Effector memory CD8-positive, alpha-beta T cell (primary cell): ENCODE measurements at places on chromosomes 11 and 22.

DNA sequence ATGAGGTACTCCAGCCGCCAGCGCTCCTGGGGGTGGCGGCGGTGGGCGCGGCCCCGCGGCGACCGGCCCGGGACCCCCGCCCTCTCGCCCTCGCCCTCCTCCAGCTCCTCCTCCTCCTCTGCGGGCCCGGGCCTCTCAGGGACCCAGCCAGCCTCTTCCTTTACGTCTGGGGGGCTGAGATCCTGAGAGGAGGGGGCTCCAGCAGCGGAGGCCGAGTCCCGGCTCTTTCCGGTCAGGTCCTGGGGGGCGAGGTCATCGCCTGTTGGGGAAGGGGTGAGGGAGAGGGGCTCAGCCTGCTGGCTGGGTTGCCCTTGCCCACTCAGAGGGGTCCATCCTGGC, 4.3 kb downstream of the ZFTA start:
- DNase-seq: no peak

DNA sequence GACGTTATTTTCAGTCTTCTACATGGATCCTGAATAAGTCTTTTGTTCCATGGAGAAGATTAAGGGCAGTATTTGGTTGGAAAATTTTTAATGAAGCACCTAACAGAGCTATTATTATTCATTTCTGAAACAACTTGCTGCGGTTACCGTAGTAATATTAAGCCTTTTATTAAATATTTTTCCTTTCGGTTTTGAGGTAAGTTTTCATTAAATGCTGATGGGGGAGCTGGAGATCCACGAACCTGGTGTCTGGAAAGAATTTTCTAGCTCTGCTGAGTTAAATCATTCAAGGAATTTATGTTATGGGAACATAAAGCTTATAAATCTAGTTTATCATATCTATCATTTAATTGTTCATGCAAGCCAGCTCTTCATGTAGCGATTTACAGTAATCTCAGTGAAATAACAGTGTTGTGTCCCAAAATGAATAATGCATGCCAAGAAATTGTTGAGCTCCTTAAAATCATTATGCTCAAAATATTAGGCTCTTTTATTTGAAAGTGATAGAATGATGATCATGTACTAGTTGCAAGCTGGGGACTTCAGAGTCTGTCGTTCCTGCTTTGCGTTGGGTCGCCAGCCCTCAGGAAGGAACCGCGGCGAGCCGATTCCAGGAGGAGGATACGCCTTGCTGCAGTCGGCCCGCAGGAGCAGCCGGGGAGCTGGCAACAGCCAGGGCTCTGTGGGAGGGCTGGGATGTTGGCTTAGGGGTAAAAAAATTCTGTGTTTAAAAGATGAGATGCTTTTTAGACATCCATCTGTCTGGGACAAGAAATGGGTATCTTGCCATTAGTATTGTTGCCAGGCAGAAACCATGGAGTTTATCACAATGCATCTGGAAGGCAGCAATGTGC, 83.1 kb downstream of the TBC1D22A start:
- no peak for DNase-seq

- DNase-seq: no peak
Observed at GRCh38 chr22:47805394-47805935, 1043.0 kb downstream of the TBC1D22A start.

- no peak for DNase-seq
Observed at GRCh38 chr11:77677138-77677537, 39.5 kb upstream of the CLNS1A start.

GRCh38 chr11:128694618-128695481, 978 bp downstream of the FLI1 start:
- DNase-seq: no peak

DNA sequence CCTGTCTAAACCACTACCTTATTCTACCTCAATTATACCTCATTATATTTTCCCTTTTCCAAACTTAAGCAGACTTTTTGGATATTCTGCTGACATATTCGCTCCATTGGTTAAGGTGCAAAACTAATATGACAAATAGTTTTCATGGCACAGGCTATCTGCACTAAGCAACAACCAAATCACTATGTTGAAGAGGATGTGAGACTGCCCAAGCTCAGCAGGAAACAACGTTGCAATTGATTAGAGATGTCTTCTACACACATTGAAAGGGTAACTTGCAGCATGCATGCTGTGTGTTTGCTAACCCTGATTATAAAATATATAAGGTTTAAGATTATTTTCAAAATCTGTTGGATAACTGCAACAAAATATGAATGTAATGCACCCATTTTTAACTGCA, 61.6 kb downstream of the STK33 start:
- DNase-seq: no peak

DNA sequence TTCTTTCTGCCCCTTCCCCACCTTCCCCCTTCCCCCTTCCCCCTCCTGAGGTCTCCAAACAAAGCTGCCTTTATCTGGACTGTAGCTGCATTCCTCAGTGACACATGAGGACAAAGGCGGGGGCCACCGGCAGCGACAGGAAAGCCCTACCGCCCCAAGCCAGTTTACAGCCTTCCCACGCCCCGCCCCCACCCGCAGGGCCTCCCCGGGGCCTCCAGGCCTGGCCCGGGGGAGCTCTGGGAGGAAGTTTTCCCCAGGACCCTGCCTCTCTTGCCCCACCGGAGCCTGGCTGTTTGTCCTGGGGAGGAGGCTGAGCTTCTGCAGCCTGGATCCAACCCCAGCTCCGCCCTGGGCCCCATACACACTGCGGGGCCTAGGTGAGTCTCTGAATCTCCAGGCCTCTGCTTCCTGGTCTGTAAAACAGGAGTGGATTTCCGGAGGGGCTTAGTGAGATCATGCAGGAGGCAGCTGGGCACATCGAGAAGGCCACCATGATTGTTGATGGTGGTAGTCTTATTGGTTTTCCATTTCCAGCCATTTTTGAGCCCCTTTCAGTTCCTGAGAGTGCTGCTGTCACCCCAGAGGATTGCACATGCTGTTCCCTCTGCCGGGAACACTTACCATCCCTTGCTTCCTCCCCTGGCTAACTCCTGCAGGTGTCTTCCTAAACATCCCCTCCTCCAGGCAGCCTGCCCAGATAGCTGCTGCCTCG, 130.7 kb downstream of the MN1 start:
- DNase-seq: no peak

DNA sequence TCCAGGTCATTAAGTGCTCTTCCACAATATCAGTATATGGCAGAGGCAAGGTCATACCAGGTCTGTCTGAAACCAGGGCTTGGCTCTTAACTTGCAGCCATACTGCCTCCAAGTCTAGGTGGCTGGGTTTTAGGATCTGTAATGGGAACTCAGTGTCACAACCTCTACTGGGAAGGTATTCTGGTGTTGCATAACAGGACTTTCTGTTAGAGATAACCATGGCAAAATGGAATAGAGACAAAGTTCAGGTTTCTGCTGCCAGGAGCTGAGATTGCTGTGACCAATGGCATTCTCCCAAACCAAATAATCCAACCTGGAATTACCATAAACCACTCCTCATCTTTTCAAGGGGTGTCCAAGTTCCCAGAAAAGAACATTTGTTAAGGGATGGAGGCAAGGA, 6.8 kb upstream of the SAA1 start:
- no peak for DNase-seq

- no peak for DNase-seq
Observed at GRCh38 chr11:3949125-3949524, 93.7 kb downstream of the STIM1 start.

GRCh38 chr11:110430267-110431050, 711 bp downstream of the FDX1 start:
- no peak for DNase-seq

- DNase-seq: no peak
Observed at GRCh38 chr11:84322211-84322610, 1036.0 kb upstream of the CCDC90B start.

DNA sequence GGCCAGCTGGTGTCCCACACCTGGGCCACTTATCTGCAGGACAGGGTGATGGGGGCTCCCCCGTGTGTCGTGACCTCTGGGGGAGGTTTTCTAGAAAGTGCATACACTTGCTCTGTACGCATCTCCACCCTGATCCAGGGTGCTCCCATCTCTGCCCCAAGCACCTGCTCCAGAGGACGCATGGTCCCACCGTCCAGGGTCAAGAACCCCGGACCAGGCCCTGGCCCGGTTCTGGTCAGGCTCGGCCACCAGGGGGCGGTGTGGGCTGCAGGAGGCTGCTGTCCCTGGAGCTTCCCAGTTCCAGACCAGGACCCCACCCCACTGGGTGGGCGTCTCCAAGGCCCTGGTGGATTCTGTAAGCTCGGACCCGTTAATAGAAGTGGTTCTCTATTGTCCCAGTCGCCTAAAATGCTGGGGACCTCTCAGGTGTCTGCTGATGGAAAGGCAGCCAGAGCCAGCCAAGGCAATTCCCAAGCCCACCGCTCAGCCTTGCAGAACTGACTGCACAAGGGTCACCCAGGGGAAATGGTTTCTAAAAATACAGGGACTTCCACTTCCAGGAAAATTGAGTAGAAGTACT, 34.7 kb upstream of the SEPTIN5 start:
- DNase-seq: peak; percentile 28

GRCh38 chr11:131811383-131811782, 441.0 kb downstream of the NTM start:
- DNase-seq: no peak

DNA sequence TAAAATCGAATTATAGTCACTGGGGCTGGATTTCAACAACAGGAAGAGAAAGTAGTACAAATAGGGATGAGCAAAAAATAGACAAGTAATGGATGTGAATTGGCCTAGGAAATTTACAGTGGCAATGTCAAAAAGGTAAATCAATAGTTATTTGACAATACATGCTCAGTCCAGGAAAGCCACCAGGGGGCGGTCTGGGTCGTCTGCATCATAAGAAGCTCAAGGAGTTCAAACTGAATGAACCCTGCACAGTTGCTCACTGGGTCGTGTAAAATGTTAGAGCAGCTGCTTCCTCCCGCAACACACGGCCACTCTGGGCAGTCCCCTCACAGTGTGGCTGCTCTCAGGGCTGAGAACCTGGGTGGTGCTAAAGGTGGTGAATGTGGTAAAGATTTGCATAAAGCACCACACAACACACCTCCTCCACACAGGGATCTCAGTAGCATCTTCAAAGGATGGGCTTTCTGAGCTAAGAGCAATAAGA, 85.9 kb downstream of the ZNF280B start:
- DNase-seq: peak; percentile 63

GRCh38 chr11:101435408-101435973, 148.3 kb downstream of the TRPC6 start:
- no peak for DNase-seq

DNA sequence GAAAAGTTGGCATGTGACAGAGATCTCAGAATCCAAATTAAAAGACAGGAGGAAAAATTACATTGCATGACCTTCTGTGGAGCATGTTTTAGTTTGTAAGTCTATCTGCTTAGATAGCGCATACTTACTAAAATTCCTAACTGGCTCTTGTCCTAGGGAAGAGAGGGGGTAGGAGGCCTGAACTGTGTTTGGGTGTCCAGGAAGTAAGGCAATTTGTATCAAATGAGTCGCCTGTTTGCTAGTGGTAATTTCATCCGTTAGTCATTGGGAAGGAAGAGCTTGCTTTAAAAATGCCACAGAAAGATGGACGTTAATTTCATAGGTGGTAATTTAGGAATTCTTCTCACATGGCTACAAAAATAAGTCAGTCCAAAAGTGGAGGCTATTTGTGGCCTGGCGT, 18.5 kb downstream of the GRK3 start:
- DNase-seq: no peak

DNA sequence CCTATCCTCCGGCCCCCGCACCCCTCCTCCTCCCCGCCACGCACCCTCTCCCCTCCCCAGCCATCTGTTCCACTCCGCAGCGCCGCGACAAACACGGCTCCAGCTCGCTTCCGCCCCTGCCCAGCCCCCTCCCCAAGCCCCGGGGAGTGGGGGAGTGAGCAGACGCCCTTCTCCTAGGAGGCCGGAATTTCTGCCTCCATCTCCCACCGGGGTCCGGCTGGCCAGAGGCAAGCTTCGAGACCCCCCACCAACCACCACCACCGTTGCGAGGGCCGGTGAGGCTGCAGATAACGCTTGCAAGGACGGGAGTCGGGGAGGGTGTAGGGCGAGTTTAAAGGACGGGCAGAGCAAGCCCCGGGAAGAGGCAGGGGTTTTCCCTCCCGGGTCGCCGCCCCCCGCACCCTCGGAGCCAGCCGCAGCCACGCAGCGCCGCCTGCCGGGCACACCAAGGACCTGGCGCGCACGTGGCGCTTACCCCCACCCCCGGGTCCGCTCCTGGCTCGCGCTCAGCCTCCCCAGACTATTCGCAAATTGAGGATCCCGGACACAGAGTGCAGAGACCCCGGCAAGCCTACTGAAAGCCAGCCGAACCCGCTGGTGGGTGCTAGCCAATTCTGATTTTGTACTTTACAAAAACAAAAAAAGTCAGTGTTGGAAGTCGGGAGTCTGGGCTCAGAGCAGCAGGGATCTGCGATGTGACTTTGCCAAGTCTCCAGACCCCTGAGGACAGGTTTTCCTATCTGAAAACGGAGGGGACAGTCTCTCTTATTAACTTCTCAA, 22.6 kb downstream of the RTN4RL2 start:
- peak; percentile 46 for DNase-seq

DNA sequence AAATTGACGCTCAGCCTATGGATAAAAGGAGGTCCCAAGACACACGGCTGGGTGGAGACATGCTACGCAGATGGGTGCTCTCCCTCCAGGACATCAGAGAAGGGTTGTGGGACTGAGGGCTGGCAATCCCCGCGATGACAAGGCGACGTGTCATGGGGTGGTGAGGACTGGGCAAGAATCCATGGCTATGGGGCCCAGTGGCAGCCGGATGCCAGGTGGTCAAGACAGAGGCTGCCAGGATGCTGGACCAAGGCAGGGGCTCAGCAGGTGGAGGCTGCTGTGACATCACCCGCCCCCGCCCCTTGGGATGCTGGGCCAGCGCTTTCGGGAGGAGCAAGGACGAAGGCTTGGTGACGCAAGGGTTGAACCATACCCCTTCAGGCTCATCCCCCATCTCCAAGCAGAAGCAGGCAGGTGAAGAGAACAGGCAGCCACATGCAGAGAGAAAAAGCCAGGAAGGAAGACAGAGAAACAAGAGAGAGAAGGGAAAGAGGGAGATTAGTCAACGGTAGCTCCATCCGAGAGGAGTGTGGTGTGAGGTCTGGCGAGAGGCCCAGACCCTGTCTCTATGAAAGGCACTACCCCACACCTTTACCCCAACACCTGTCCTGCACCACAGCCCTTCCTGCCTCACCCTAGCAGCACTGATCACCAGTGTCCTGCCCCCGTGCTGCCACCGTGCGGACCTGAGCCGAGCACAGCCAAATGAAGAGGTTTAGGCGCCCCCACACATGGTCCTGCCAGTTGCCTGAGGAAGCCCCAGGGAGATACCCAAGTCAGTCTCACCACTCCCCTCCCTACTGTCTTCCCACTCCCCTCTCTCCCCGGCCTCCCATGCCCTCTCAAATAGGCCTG, 24.1 kb upstream of the RASL10A start:
- no peak for DNase-seq

DNA sequence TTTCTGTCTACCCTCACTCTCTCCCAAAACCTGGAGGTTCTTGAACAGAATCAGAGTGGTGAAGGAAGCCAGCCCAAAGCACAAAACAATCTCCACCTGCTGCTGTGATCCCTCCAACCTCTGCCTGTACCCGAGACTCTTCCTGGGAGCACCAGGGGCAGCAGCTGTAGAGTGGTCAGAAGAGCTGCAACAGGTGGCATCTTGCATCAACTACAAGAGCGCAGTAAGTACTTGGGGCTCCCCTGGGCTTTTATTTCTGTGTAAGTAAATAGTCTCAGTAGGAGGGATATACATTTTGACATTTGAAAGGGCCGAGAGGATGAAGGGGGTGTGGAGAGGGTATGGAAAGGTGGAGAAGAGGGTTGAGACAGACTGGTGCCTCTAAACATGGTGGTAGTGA, 8.3 kb upstream of the UBQLNL start:
- no peak for DNase-seq

- DNase-seq: no peak
Observed at GRCh38 chr11:46249103-46249937, 28.1 kb upstream of the CREB3L1 start.
